Cerebellum (tissue), 4 donors: ENCODE measurements at places on chromosomes 4 and X. TPM values are rescaled to one million over a fixed set of nuclear protein-coding genes. Genes with fewer than 3 reads are reported as not detected.

Gene PLP2
- total RNA-seq: 2.0 TPM

Gene RAB41
- not detected for total RNA-seq

Gene PABPC1L2A
- total RNA-seq: 0.91 TPM

Gene TGIF2LX
- not detected for total RNA-seq

Gene MAP3K15
- 0.82 TPM for total RNA-seq

Gene PABPC1L2B
- 0.09 TPM for total RNA-seq

Gene TMEM156
- 0.09 TPM for total RNA-seq

Gene CISD2
- 22.4 TPM for total RNA-seq

Gene ANAPC4
- 44.2 TPM for total RNA-seq

Gene SMIM43
- not detected for total RNA-seq
